LoVo (cell line): ENCODE measurements at places on chromosomes 3 and 15.

- DNase-seq, result no peak
Measured at GRCh38 chr3:14283092-14283812, 104.6 kb downstream of the LSM3 start.

DNA sequence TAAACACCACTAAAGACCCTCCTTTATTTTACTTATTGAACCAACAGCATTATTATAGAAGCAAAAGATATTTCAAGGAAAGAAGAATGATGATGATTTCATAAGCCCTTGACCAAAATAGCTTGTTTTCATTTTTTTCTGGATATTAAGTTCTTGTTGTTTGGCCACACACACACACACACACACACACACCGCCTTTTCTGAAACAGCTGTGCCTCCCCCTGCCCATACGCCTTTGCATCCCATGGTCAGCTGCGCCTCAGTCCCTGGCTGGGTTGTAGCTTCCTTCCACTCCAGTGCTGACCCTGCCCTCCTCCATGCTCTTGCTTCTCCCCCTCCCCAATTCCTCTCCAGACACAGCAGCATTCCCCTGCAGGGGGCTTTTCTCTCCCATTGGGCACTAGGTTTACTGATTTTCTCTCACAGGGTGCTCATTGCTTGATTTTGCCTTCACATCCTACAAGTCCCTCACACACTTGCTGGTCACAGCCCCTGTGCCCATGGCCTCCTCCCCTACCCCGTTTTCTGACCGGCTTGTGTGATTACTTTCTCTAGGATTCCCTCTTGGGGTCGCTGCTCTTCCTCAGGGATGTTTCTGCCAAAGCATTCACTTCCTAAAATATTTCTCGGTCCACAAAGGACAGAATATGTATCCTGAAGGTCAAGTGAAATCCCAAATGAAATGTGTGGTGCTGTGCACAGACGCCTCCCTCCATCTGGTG, 18.4 kb downstream of the MESP1 start:
- DNase-seq, result no peak

- no peak for DNase-seq
Measured at GRCh38 chr3:71421475-71421819, 162.1 kb downstream of the FOXP1 start.

DNA sequence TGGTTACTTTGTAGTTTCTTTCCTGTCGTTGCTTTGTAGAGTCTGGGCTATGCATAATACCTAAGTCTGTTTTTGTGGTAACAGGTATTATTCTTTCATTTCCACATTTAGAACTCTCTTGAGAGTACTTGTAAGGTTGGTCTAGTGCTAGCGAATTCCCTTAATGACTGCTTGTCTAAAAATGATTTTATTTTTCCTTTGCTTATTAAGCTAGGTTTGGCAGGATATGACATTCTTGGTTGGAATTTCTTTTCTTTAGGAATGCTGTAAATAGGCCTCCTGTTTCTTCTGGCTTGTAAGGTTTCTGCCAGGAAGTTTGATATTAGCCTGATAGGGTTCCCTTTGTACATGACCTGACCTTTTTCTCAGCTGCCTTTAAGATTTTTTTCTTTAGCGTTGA, 70.1 kb upstream of the SGO1 start:
- DNase-seq, result no peak

- peak; percentile 41 for DNase-seq
Measured at GRCh38 chr3:140942221-140943104, 827 bp downstream of the SLC25A36 start.

DNA sequence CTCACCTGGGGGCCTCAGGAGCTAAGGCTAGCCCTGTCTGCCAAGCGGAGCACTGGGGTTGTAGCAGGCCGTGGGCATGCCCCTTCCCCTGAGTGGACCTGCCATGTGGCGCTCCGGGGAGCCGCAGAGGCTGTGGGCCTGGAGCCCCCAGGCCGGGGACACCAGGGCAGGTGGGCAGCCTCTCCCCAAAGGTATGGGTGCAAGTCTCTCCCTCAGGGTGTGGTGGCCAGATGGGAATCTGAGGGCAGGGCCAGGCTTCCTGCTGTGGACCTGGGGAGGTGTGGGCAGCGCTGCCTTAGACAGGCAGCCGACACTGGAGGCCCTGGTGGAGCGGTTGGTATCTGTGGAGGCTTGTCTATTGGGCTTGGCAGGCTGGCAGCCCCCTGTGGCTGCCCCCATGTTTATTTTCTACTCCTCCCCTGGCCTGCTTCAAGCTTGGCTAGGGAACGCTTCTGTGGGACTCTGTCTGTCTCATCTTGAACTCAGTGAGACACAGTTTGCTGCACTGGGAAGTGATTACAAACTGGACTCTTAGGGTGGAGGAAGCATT, 5.9 kb downstream of the ACVR2B start:
- no peak for DNase-seq

DNA sequence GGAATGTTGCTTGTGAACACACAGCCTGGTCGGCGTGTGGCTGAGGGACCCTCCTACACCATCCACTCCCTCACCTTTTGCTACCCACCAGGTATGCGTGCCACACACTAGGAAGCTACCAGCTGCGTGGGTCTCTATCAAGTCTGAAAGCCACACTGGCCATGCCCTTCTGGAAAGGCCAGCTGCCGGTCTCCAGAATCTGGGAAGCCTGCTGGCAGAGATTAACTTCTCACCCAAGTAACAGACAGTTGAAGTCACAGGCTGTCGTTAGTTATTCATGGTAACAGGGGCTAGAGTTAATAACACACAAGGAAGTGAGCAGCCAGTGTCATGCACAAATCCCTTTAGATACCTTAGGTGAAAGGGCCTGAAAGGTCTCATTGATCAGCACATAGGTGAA, 48.1 kb downstream of the SUSD5 start:
- no peak for DNase-seq

GRCh38 chr3:142282503-142282902, 57.1 kb upstream of the GK5 start:
- DNase-seq, result no peak

GRCh38 chr15:58110999-58111717, 27.0 kb upstream of the AQP9 start:
- DNase-seq, result no peak

- no peak for DNase-seq
Measured at GRCh38 chr3:102081572-102082289, 232.4 kb downstream of the NFKBIZ start.

GRCh38 chr3:50675179-50676030, 678 bp downstream of the DOCK3 start:
- DNase-seq, result no peak

- DNase-seq, result no peak
Measured at GRCh38 chr15:83207009-83207659, 489 bp downstream of the HDGFL3 start.

- DNase-seq, result no peak
Measured at GRCh38 chr15:29139072-29139471, 130.6 kb downstream of the NSMCE3 start.

DNA sequence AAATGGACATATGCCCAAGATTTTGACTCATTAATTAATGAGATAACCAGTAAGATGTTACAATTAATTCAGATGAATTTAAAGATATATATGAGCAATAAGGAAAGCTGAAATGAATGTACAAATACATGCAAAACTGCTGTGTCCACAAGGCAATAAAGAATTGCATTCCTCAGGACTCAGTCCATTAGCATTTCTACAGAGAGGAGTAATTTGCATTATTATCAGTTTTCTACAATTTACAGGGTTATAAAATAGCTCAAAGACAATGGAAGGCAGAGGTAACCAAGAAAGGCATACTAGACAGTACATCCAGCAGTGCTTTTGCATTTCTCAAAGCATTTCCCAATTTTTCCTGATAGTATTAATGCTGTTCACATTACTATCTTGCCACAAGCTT, 377.1 kb upstream of the GOLIM4 start:
- no peak for DNase-seq

GRCh38 chr15:98935736-98936135, 71.9 kb downstream of the PGPEP1L start:
- DNase-seq, result no peak

- DNase-seq, result no peak
Measured at GRCh38 chr3:196531418-196531817, 16.3 kb upstream of the SMCO1 start.

GRCh38 chr3:5191555-5192304, 4.2 kb downstream of the EDEM1 start:
- DNase-seq, result no peak

- DNase-seq, result no peak
Measured at GRCh38 chr3:85846940-85847339, 888.2 kb downstream of the CADM2 start.

DNA sequence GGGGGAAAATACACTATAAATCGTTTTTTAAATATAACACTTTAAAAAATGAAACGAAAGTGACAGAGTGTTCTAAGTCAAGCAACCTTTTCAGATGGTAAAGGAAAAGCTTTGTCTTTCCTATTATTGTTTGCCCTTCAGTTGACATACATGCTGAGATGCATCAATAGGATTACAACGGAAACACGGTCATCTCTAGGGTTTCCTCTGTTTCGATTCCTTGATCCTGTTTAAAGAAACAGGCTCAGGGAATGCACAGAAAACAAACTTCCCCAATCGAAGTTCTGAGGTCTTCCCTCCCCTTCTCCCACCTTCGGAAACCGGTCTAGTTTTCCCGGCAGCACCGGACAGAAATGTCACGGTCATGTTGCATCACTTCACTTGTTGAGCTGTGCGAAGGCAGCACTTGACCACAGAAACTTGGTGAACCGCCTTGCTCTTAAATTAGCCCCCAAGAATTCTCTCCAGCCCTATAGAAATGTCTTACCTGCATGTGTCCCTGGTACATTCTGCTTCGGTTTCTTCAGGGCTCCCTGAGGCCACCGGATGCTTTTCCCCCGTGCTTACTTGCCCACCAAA, 556 bp downstream of the PEX5L start:
- DNase-seq, result no peak

GRCh38 chr3:14688525-14688924, 13.6 kb downstream of the C3orf20 start:
- DNase-seq, result no peak

GRCh38 chr3:191627064-191627463, 166.1 kb downstream of the PYDC2 start:
- DNase-seq, result no peak

DNA sequence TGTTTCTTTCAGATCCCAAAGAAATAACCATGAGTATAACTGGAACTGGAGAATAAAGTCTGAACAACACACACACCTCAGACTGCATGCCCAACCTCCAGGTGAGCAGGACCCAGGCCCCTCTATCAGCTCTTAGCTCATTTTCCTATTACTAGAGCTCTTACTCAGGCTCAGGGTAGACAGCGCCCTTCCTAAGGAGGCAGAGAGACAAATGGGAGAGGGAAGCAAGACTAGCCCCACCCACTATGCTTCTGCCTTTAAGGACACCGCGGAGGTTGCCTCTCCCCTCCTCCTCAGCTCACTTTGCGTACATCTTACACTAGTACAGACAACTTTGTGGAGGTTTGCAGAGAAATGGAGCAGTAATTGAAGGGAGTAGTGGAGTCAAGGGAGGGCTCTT, 44.0 kb upstream of the GLCE start:
- DNase-seq, result no peak

GRCh38 chr3:54756330-54756731, 171.5 kb downstream of the LRTM1 start:
- no peak for DNase-seq
